ENCODE measurements at places on chromosomes 6 and 20.
A peak's percentile ranks its signal among the peaks of the same experiment; 100 is the strongest.

DNA sequence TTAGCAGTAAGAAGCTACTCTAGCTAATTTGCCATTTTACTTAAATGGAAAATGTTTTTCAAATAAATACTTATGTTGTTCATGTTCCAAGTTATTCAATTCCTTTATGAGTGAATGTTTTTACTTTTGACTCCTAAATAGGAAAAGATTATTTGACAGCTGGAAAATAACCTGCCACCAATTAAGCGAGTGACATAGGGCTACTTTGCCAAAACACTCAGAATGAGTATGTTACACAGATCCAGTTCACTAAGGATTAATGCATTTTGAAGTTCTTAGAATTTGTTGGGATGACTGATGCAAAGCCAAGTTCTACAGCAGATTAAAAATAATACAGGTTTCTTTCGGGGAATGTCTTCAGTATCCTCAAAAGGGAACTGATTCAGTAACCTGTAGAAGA lies 144.4 kb downstream of the ADGRG6 start:
- no peak for DNase-seq

GRCh38 chr6:193773-194310 lies 98.4 kb upstream of the DUSP22 start:
- DNase-seq, result no peak

DNA sequence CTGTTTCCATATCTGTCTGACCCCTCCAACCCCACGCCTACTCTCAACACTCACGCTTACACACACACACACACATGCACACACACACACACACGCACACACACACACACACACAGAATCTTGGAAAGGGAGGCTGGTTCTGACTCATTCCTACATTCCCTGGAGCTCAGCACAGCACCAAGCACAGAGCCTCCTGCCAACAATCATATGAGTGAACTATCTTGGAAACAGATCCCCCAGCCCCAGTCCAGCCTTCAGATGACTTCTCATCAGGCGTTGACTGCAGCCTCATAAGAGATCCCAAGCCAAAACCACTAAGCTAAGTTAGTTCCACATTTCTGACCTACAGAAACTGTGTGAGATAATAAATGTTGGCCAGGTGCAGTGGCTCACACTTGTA lies 14.1 kb upstream of the HCK start:
- DNase-seq, result no peak

- no peak for DNase-seq
These were observed 6.4 kb downstream of the OSBPL2 start for GRCh38 chr20:62244644-62245108.

GRCh38 chr6:143325379-143326140 lies 124.9 kb downstream of the ADAT2 start:
- no peak for DNase-seq

DNA sequence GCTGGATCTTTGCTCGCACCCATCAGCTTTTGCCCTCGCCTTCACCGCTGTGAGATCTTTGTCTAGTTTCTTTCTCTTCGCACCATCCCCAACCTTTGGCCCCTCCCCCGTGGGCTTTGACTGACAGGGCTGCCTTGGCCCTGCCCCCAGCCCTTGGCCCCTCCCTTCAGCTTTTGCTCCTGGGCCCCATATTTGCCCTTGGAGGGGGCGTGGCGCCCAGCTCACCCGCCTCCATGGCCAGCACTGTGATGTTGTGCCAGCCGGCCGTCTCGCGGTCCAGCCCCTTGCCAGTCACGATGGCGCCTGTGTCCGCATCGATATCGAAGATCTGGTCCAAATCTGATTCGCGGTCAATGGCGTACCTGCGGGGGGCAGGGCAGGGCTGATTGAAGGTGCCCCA lies 81.1 kb downstream of the CD40 start:
- no peak for DNase-seq

GRCh38 chr6:88761237-88762031 lies 202.0 kb downstream of the RNGTT start:
- no peak for DNase-seq

DNA sequence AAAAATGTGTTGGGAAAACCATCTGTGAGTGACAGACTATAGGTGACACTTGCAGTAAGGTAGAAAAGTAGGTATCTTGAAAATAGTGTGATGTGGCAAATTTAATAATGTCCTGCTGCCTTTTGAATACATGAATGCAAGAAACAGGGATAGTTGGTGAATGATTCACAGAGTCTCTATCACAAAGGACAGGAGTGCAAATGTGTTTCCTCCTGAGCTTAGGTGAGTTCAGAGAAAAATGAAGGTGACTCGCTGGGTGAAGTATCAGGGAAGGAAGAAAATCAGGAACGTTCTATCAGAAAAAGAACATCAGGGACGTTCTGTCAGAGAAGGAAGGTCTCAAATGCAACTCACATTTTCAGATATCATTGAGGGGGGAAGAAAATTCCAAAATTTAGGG lies 557.8 kb upstream of the SLC35B3 start:
- DNase-seq, result no peak

DNA sequence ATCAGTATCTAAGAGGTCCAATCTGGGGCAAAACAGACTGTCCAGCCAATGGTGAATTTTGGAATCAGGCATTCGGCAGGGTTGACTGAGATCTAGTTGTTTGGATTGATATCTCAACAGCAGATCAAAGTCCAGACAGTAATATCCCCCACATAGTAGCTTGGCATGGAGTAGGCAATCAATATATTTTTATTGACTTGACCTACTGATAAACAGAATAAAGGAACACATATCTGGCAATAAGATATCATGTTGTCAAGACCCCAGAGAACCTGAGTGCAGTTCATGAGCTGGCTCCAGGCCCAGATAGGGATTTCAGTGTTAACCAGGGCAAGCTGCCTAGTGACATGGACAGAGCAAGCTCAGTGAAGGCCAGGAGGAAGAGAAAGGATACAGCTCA lies 34.4 kb downstream of the TNFAIP3 start:
- DNase-seq, result no peak

GRCh38 chr20:43444107-43444506 lies 13.6 kb upstream of the SRSF6 start:
- no peak for DNase-seq

GRCh38 chr6:45477790-45478189 lies 100.1 kb upstream of the SUPT3H start:
- DNase-seq, result no peak

DNA sequence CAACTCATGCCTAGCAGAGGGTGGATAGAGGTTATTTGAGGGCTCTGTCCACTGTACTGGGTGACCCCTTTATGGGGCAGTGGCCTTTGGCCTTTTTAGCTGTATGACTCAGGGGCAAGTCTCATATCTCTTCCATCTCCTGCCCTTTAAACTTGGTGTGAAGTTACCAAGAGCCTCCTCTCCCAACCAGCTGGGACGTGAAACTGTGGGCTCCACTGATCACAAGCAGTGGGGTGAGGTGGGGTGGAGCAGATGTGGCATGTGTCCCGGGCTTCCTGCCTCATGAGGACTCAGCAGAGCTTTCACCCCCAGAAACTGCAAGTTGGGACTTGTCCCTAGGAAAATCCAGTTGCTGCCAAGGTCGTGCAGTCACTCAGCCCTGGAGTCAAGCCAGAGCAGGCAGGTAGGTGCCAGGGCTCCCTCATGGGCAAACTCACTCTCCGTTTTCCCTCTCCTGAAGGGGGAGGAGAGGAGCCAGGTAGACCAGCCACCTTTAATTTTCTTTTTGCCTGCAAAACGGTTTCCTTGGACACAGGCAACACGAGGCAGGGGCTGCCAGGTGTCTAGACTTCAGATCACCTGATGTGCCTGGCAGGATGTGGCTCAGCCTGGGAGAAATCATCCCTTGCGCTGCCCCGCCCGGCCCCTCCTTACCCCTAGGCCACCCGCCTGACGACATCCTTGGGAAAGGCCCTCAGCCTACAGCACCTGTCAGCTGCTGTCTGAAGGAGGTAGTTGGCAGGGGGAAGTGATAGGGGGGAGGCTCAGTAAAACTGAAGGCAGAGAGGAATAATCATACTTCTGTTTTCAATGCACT lies 4.0 kb downstream of the CDKN1A start:
- peak; percentile 92 for DNase-seq

GRCh38 chr6:72783666-72784065 lies 161.8 kb downstream of the KCNQ5 start:
- no peak for DNase-seq

DNA sequence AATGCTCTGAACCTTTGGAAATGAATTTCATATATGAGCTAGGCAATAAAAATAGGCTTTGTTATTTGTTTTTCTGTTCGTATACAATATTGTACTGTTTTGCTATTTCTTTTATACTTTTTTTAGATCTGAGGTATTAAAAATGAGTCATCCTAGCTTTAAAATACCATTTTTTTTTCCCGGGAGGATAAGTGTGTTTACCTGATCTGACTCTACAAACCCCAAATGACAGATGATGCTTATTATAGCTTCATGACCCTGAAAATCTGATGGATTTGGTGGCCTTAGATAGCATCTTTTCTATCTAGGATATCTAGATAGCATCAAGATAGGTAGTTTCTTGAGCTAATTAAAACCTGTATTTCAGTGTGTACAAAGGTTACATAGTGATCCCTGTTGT lies 206.4 kb downstream of the DTNBP1 start:
- DNase-seq, result no peak

DNA sequence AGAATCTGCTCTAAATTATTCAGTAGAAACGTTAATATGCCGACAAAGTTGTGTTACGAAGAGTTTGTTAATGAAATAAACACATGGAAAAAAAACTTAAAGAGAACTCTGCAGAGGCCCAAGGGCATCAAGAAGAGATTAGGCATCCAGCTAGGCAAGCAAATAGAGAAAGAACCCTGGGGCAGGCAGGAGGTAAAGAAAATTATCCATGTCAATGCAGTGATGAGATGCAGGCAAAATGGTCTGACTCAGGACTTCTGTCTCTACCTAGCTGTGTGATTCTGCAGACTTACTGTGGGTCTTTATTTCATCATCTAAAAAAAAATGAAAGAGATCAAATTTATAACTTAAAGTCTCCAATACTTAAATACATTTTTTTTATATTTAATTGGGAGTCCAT lies 448.0 kb downstream of the HAO1 start:
- DNase-seq, result no peak

GRCh38 chr6:35624341-35625070 lies 64.2 kb downstream of the FKBP5 start:
- DNase-seq, result no peak

GRCh38 chr20:64180673-64181072 lies 16.4 kb downstream of the MYT1 start:
- no peak for DNase-seq

DNA sequence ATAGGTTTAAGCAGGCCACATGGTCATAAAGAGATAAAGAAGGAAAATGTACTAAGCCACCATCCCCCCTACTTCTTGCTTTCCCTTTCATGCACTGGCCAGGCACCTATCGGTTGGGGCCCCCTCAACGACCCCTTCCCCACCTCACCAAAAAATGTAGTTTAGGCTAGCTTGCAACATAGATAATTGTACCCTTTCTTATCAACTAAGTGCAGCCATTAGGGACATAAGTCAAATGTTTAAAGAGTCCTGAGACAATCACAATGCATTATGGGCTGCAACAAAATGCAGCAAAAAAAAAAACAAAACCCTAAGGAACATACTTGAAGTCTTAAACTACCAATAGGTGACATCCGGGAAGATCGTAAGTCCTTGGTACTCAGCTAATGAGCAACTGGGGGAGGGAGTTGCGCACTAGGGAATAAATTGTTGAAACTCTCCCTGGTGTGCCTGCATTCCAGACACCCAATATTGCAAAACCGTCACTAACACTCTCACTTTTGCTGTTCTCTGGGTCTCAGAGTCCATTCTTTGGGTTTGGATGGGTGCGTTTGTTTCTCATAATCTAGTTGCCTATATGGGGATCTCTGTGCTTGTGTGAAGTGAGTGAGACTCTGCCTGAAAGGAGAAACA lies 12.4 kb upstream of the HLA-G start:
- DNase-seq, result no peak

- no peak for DNase-seq
These were observed 79.7 kb upstream of the NFATC2 start for GRCh38 chr20:51622004-51622874.

DNA sequence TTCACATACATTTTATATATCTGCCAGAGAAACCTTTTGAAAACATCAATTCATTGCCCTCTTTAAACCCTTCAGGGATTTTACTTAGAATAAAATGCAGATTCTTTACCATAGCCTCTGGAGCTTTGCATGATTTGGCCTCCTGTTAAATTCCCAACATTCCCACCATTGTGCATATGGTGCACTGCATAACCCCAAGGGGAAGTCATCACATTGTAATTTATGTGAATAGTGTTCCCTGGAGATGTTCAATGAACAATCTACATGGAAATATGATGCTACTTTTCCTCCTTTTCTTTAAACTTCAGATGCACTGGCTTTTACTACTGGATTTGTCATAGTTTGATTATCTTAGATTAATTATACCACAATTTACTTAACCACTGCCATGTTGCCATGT lies 94.7 kb downstream of the PHF3 start:
- DNase-seq, result no peak

DNA sequence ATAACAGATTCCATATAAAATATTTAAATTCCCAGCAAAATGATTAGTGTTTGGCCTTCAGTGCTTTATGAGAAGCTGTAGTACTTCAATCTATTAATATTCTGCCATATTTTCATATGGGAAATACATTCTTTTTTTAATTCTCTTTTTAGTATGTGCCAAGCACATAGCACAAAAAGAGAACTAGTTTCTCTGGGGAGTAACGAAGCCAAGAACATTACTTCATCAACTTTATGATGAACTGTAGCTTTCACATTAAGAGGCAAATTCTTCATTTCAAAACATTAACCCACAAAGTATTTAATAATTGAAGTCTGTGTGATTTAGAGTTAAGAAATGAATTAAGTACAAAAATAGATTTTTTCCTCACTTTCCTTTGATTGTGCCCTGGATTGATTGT lies 281.0 kb upstream of the EYS start:
- DNase-seq, result no peak

DNA sequence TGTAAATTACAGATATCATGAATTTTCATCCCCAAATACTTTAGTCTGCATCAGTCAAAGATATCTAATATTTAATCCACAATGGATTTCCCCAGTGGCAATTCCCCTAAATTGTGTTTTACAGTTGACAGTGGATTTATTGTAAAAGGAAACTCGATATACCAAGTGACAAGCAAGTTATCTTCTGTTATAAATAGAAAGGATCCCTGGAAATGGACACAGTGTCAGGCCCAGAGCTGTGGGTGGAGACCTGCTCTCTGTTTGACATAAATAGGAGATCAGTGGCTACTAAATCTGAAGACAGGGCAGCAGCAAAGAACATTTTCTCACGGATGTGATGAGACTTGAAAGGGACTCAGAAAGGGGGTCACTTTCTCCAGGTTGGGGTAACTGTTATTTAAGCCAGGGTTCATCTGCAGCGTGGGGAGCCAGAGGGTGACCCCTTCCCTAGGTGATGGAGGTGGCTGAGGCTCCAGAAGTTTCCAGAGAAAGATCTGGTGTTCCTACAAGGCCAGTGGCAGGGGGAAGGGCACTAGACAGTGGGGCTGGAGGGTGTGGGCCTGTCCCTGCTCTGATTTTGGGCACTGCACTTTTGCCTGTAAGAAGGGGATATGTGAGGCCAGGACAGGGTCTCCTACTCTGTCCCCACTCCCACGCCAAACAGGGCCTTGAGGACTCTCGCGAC lies 12.3 kb upstream of the FAM110A start:
- DNase-seq, result no peak

DNA sequence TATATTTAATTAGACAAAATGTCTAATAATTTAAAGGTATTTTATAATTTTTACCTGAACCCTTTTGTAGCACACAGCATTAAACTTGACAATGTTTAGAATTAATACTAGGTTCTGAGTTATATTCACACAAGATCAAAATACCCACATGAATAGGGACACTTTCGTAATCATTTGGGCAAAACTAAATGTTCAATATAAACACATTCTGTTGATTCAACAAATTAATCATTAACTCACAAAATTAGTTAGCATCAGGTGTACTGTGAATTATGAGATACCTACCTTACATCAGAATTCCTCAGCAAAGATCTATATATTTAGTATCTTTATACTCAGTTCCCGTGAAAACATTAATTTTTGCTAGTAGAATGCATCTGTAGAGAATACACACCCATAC lies 481.5 kb upstream of the MANEA start:
- DNase-seq, result no peak

Measured in NCI-H2081 treated with DMSO at 0.1 percent for 48 hours (cell line).